ENCODE measurements at places on chromosomes 16 and 17.

GRCh38 chr16:67241008-67241900 is 6.0 kb downstream of the FHOD1 start:
- DNase-seq = no peak

GRCh38 chr16:30491744-30492308 is 19.3 kb downstream of the ITGAL start:
- DNase-seq = no peak

GRCh38 chr16:73530529-73530928 is 482.6 kb upstream of the ZFHX3 start:
- DNase-seq = no peak

GRCh38 chr16:15715221-15715620 is 65.2 kb downstream of the NDE1 start:
- no peak for DNase-seq

DNA sequence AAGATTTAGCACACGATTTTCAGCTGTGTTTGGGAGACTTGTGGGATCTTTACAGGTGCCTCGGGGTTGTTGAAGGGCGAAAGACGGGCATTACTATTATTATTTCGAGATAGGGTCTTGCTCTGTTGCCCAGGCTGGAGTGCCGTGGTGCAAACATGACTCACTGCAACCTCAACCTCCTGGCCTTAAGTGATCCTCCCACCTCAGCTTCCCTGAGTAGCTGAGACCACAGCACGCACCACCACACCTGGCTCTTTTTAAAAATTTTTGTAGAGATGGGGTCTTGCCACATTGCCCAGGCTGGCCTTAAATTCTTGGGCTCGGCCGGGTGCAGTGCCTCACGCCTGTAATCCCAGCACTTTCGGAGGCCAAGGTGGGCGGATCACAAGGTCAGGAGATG is 29.7 kb upstream of the PHB1 start:
- DNase-seq = no peak

GRCh38 chr16:51831595-51832367 is 680.7 kb upstream of the SALL1 start:
- no peak for DNase-seq

- no peak for DNase-seq
Measured at GRCh38 chr17:80119839-80120238, 18.5 kb downstream of the GAA start.

DNA sequence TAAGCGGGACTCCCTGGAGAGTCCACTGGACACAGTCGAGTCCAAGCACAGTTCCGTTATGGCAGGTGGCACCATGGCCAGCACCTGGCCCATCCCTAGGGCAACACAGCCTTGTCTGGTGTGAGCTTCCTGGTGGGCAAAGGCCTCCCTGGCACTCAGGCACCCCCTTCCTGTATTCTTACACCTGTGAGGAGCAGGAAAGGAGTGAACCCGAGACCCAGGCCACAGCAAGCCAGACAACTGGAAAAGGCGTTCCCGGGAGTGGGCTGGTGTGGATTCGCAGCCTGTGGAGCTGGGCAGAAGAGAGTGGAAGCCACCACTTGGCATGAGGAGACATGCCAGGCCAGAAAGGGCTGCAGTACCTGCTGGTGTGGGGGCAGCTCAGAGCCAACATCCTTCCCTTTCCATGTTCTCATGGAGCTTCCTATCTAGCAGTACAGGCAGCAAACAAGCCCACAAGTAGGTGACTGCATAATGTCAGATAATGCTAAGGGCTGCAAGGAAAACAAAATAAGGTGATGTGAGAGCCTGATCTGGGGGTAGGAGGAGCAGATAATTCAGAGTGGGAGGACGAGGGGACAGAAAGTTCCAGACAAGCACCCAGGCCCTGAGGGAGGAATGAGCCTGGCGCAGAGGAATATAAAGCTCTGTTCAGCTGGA is 87.0 kb downstream of the GNAO1 start:
- no peak for DNase-seq

DNA sequence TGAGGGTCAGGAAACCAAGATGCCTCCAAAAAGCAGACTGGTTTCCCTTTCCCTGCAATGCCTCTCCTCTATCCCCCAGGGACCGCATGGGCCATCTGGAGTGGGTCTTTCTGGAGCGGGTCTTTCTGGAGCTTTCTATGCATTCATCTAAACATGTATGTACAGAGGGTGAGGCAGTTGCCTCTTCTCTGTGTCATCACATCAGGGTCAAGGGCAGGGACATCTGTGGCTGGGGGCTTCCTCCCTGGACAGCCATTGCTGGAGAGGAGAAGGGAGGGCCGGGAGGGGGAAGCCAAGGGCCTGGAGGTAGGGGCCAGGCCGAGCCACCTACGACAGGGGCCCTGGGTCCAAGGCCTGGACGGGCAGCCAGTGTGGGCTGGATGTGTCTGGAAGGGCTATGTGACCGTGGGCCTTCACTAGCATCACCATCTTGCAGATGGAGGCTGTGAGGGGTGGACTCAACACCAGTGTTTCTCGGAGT is 840 bp downstream of the ADCY7 start:
- no peak for DNase-seq

DNA sequence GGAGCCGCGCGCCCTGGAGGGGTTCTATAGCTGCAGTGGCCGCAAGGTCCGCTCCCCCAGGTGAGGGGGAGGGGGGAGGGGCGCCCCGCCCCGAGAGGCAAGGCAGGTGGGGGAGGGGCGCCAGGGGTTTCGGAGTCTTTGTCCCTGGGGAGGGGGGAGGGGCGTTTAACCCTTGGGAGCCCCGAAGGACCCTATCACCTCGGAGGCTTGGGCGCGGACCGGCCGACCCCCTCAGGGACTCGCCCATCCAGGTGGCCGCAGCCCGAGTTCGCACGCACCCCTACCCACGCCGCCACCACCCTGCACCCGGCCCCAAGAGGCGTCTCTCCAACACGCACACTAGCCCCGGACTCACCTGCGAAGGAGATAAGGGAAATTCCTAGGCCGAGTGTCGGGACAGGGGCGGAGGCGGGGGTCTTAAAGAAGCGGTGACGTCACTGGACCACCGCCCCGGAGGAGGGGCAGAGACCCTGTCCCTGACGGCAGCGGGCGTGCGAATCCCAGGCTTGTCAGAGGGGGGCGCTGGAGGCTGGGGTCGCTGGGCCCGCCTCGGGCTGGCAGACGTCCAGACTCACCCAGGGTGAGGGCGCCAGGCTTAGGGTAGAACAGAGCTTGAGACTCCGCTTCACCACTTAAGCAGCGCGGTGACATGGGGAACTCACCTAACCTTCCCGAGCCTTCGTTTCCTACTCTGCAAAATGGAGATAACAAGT is at the start of gene CLDN6:
Gene CLDN6, minus strand, starts transcription at position 390 of the 713 bp plus-strand sequence. CDS start 2,162 bp downstream, outside the sequence.
- DNase-seq = no peak

DNA sequence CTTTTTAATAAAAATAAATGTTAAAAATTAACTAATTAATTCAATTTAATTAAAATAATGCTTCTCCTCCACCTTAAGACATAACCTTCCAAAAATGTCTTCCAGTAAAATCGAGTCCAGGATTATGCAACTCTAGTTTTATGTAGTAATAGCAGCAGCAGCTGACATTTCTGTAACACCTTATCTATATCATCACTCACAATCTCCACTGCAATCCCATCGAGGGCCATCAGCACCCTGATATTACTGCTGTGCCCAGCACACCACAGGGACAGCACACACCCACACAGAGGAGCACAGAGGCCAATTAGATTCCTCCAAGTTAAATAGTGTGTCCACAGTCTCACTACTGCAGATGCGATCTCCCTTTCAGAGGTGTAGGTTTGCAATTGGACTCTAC is 2.9 kb downstream of the RPH3AL start:
- no peak for DNase-seq

GRCh38 chr17:56596691-56597494 is 3.4 kb downstream of the NOG start:
- no peak for DNase-seq

DNA sequence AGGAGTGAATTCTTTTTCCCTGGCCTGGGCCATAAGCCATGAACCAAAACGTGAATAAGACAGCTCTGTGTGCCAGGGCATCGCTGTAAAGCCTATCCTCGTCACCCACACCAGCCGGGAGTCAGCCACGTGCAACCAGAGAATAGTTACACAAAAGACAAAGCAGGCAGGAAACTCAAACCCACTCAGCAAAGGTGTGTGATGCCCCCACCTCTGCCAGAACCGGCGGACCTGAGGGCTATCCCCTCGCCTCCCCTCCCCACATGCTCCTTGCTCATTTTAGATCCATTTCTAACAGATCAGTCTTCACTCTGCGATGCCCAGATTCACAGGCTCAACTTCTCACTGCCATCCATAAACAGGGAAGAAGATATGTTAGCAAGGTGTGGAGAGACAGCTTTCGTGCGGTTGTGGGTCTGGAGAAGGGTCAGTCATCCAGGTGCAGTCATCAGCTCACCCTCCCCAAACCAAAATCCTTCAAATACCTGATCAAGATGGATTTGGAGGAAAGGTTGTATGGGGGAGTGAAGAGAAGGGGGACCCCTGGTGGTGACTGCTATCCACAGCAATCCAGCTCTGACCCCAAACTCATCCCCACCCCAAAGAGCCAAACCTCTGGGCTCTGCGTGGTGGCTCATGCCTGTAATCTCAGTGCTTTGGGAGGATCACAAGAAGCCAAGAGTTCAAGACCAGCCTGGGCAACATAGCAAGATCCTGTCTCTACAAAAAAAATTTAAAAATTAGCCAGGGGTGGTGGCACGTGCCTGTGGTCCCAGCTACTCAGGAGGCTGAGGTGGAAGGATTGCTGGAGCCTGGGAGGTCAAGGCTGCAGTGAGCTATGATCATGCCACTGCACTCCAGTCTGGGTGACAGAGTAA is 219.2 kb downstream of the C16orf78 start:
- DNase-seq = no peak

DNA sequence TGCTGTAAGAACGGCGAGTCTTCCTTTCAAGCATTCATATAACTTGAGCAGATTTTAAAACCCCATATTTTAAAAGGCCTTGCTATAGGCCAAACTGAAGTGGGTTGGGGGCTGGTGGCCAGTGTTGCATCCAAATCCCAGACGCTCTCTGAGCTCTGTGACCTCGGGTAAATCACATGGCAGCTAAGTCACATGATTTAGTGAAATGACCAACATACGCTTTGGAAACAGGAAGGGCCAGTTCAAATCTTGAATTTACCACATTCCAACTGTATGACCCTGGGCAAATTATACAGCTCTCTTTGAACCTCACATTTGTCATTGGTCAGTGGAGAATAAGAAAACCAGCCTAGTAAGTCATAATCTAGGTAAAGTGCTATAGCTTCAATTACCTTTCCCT is 519.3 kb downstream of the HAPSTR1 start:
- DNase-seq = no peak

- DNase-seq = no peak
Measured at GRCh38 chr17:41340494-41340893, 10.1 kb downstream of the KRT33A start.

- DNase-seq = peak; percentile 6
Measured at GRCh38 chr17:31738996-31739699, 119.9 kb downstream of the COPRS start.

GRCh38 chr17:75689441-75689873 is 22.3 kb downstream of the SAP30BP start:
- no peak for DNase-seq

- DNase-seq = no peak
Measured at GRCh38 chr16:80305410-80305809, 235.4 kb upstream of the DYNLRB2 start.

- DNase-seq = no peak
Measured at GRCh38 chr16:50246299-50247122, 19.8 kb upstream of the ADCY7 start.

DNA sequence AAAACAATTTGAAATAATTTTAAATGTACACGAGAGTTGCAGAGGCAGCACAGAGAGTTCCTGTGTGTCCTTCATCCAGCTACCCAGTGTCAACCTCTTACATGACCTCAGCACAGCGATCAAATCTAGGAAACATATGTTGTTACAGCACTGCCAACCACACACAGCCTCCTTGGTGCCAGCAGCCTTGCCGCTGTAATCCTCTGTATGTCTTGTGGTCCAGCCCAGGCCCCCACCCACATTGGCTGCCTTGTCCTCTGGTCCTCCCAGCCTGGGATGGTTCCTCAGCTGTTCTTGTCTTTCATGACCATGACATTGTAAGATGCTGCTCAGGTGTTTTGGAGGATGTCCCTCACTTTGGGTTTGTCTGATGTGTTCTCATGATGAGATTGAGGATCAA is 178.0 kb downstream of the RPTOR start:
- DNase-seq = no peak

DNA sequence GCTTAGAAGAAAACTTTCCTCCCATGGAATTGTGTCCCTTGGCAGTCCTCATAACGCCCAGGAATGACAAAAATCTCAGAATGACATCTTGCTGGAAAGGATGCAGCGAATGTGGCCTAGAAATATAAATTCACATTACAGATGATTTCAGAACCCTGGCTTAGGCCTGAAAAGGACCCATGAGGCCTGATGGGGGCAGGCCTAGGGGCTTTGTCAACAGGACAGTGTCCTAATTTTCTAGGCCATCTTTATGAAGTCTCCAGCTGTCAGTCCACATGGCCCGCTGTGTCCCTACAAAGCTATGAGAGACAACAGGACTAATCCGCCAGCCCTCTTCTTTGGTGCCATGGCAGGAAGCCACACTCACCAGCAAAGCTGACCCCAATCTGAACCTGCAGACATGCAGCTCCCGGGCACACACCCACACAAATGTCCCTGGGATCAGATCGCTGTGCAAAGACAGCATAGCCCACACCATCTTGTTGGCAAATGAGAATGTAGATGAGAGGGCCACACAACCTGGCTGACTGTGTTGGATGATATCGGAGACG is 40.4 kb upstream of the DNAH17 start:
- no peak for DNase-seq

GRCh38 chr17:56834380-56835263 is 671 bp downstream of the DGKE start:
- DNase-seq = no peak

DNA sequence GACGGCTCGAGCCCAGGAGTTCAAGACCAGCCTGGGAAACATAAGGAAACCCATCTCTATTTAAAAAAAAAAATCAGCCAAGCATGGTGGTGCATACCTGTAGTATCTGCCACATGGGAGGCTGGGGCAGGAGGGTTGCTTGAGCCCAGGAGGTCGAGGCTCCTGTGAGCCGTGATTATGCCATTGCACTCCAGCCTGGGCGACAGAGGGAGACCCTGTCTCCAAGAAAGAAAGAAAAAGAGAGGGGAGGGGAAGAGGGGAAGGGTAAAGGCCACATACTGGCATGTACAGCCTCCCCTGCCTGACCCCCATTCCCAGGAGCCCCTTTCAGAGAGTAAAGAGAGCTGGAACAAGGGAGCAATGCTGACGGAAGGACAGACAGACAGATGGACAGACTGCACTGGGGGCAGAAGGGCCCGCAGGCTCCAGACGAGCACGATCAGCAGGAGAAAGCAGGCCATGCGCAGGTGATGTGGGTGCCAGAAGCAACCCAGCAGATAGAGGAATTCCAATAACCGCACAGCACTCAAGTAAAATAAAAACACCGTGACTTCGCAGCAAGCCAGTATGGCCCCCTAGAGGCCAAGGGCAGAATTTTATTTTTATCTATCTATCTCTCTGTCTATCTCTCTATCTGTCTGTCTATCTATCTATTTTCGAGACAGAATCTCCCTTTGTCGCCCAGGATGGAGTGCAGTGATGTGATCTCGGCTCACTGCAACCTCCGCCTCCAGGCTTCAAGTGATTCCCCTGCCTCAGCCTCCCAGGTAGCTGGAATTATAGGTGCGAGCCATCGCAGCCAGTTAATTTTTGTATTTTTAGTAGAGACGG is 27.1 kb upstream of the SNN start:
- DNase-seq = peak; percentile 66

GRCh38 chr17:45734598-45734997 is 49.5 kb upstream of the CRHR1 start:
- no peak for DNase-seq

- no peak for DNase-seq
Measured at GRCh38 chr16:80725566-80726162, 78.7 kb downstream of the CDYL2 start.

- no peak for DNase-seq
Measured at GRCh38 chr17:427327-427726, 74.7 kb upstream of the RPH3AL start.

Data from globus pallidus (tissue), 1 donor.